ENCODE measurements at places on chromosomes 2 and 18.

GRCh38 chr18:44696892-44697291 lies 16.2 kb downstream of the SETBP1 start:
- no peak for DNase-seq

GRCh38 chr2:217045700-217046475 lies 186.0 kb upstream of the TNP1 start:
- no peak for DNase-seq

DNA sequence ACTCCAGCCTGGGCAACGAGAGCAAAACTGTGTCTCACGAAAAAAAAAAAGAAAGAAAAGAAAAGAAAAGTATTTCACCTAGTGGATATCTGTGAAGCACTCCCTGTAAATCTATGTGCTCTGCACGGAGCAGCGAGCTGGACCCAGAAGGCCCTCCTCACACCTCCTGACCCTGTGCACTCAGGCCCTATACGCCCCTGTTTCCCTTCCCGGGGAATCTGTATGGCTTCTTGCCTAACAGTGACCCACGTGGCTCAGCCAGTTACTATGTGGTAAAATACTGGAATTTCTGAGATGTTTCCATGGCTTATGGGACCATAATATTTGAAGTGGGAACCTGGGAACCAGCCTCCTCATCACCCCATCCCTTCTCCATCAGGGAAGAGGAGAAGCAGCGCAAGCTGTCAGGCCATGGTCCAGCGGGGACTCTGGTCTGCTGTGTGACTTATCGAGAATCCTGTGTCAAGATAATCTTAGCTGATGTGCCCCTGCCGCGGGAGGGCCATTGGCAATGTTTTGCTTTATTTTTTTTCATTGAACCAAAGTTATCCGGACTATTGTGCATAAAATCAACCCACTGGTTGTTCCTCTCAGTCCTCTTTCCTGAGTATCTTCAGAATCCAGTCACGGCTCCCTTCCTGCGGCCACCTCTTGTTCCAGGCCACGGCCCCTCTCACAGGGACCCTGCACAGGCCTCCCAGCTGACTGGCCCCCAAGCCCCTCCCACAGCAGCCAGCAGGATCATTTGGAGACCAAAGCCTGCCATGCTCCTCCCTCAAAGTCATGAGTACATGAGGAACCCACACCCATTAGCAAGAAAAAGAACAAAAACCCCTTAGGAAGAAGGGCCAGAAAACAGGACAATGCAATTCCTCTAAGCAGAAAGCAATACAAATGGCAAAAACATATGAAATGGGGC lies 30.6 kb downstream of the SDC1 start:
- DNase-seq, result no peak

DNA sequence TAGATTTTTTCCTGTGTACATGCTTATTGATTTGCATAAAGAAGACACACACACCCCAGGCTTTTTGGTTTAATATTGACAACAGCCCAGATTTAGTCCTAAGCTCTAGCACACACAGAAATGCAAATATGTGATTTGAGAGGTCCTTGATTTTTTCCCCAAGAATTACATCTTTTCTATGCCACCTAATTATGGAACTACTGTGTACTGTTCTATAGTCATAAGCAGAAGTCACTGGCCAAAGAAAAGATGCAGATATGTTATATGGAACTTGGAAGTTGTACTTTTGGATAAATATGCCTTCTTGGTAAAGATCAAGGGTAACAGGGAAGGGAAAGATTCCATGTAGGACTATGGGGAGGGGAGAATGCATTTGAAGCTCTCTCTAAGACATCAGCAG lies 105.6 kb downstream of the SETBP1 start:
- no peak for DNase-seq

GRCh38 chr2:178716394-178716793 lies 90.8 kb downstream of the TTN start:
- no peak for DNase-seq

DNA sequence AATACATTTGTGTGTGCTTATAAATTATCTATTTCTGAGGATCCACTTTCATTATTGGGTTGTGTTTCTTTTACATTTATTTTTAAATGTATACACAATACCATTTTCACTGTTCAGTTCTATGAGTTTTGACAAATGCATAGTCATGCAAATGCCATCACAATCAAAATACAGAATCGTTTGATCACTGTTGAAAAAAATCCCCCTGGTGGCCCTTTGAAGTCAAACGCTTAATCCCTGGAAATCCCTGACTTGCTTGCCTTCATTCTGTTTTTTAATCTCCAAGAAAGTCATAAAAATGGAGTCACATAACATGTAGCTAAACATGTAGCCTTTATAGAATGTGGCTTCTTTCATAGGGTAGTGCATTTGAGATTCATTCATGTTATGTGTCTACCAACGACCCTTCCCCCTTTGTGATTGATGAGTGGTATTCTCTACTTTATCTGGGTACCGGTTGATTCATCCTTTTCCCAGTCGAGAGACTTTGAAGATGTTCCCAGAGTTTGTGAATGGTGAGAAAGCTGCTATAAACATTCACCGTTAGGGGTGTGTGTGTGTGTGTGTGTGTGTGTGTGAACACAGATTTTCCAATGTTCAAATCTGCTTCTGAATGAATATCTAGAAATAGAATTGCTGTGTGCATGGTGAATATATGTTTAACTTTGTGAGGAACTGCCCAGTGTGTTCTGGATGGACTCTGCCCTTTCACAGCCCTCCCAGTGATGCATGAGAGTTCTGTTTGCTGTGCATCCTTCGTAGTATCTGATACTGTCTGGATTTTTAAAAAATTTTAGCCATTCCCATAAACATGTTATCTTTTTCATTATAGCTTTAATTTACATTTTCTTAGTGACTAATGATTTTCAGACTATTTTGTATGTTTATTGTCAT lies 173.6 kb downstream of the GALR1 start:
- DNase-seq, result no peak

DNA sequence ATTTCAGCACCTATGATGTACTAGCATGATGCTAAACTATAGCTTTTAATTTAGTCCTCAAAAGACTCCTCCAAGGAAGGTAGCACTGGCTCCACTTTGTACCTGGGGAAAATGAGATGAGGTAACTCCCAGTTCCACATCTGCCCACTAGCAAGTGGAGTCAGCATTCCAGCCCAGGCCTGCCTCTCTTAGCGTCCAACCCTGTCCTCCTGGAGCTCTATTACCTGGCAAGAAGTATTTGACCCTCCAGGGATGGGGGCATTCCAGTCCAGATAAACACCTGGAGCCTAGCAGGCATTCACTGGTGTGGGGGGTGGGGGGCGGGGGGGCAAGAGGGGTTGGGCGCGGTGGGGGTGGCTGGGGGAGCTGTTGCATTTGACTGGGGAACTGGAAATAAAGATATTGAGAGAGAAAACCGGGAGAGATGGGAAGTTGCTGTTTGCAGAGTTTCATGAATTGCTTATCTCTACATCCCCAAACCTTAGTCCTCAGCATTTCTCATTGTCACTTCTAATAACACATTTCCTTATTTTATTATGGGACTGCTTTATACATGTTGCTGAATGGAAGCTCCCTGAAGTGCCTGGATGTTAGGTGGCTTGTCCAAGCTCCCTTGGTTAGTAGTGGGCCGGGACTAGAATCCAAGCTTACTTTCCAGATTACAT lies 22.0 kb upstream of the FZD5 start:
- no peak for DNase-seq

DNA sequence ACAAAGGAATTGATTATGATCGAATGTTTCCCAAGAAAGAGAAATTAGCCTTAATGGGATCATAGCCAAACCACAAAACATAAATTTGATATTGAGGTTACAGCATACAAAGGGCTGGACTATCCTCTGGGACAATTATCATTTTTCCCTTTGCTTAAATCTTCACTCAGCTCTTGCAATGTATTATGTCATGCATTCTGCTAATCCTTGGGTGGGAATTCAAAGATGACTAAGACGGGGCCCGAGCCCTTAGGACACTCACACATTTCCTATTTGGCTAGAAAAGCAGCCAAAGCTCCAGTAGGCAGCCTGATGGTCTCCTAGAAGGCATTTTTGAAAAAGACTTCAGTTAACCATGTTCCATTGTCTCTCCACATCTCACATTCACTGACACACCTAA lies 17.2 kb upstream of the NMI start:
- DNase-seq, result no peak

GRCh38 chr18:75554644-75555185 lies 127.2 kb upstream of the SMIM21 start:
- DNase-seq, result no peak

DNA sequence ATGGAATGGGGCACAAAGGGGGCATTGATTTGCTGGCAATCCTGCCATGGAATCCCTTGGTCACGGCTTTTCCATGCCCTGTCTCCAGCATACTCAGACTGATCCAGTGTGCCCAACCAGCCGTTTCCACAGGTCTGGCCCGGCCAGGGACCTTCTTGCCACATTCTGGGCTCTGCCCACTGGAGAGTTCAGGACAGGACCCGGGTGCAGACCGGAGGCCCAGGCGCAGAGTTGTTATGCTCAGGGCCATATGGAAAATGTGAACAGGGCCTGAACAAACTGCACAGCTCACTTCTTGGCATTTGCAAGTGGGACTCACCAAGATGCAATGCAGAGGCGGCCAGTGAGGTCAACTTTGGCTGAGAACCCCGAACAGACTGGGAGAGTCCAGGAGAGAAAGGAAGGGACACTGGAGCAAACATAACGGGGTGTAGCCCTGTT lies 15.6 kb upstream of the ASAP2 start:
- DNase-seq, result peak; percentile 86

DNA sequence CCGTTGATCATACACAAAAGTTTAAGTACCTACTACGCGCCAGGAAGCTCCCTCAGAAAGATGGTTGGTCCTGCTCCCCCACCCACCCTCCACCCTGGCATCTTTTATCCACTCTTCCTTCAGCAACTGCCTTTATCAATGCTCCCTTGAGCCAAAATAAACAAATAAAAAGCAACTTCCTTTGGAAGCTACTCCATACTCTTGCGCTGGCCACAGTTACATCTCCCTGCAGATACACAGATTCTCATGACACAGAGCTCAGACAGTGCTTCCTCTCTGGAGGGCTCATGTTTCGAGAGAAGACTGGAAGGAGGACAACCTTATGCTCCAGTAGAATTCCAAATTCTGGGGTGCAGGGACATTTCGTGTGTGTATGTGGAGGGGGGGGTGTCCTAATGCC lies 3.8 kb upstream of the STEAP3 start:
- no peak for DNase-seq

GRCh38 chr18:6624271-6624660 lies 105.2 kb upstream of the ARHGAP28 start:
- no peak for DNase-seq

DNA sequence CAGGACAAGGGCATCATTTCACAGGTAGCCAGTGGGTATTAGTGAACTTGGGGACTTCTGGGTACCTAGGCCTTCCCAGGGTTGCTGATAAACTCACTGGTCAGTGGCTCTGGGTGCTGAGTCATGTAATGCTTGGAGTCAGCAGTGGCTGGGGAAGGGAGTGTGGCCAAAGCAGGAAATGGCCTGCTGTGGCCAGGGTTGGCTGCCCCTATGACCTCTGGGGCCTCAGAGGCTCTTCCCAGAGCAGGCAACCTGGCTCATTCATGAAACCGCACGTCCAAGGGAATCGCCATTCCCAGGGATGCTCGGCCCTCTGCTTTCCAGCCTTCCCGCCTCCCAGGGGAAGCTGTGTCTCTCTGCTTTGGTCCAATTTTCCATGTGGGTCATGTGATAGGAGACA lies 294.9 kb downstream of the DYSF start:
- DNase-seq, result no peak

- no peak for DNase-seq
These were observed 57.2 kb downstream of the TSHZ1 start for GRCh38 chr18:75267643-75268363.

DNA sequence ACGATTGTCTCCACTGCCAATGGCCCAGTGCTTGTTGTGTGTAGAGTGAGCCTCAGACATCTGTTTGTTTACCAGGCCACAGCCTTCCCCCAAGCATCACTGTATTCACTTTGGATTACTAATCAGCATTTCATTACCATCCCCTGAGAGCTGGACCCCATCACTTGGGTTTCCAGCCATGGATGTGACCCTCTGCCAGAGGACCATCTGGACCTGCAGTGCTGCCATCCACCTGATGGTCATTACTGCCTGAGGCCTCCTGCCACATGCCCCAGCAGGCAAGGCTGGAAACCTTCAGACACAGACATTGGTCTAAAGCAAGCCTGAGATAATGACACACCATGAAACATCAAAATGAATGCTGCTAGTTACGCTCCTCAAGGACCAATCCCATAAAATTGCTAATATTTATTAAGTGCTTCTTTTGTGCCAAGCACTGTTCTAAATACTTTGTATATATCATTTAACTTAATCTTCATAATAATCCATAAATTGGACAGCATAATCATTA lies 2096.3 kb upstream of the CELF4 start:
- DNase-seq, result no peak

GRCh38 chr2:101781791-101782426 lies 84.4 kb downstream of the MAP4K4 start:
- no peak for DNase-seq

- no peak for DNase-seq
These were observed 23.7 kb upstream of the GRP start for GRCh38 chr18:59196161-59196725.

- DNase-seq, result no peak
These were observed 41.9 kb upstream of the SCN9A start for GRCh38 chr2:166417669-166418068.

DNA sequence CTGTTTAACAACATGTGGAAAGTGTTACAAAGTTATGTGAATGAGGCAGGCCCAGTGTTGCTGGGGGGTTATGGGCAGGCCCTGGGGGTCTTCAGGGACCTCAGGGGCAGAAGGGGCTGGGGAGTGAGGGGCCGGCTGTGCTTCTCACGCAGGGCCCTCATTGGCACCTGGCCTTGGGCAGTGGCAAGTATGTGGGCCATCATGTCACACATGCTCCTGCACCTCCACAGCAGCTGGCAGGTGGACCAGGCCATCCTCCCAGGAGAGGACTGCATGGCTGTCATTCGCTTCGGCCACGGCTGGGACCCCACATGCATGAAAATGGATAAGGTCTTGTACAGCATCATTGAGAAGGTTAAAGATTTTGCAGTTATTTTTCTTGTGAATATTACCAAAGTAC lies 47.4 kb downstream of the ZNF385B start:
- no peak for DNase-seq

DNA sequence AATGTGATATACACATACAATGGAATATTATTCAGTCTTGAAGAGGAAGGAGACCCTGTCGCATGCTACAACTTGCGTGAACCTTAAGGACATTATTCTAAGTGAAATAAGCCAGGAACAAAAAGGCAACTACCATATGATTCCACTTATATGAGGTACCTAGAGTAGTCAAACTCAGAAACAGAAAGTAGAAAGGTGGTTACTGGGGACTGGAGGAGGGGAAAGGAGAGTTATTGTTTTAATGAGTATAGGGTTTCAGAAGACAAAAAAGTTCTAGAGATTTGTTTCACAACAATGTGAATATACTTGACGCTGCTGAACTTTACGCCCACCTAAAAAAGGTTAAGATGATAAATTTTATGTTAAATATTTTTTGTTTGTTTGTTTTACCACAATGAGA lies 47.0 kb downstream of the CXCR4 start:
- DNase-seq, result no peak

Data from left forelimb (tissue), 1 donor.